CD4-positive, alpha-beta T cell treated with Interleukin-4 for 4 hours (primary cell): ENCODE measurements at places on chromosomes 11 and 22.

GRCh38 chr11:32092581-32093170 lies 1.8 kb downstream of the RCN1 start:
- no peak for DNase-seq

GRCh38 chr11:10651656-10652361 lies 41.7 kb downstream of the IRAG1 start:
- DNase-seq, result no peak

DNA sequence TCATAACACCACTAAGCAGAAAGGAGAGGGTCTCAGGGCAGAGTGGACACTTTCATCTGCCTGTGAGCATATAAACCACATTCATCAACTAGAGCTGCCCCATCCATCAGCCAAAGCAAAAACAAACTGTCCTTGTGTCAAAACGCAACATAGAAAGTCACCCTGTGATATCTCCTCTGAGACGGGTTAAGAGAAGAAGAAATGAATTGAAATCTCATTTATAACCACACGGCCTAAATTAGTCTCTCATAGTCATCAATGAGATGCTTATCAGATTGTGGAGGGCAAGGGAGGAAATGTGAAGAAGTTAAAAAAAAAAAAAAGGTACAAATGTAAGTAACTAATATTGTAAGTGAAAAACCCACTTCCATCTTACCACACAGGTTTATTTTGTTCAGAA lies 75.7 kb downstream of the SIK3 start:
- DNase-seq, result peak; percentile 65

DNA sequence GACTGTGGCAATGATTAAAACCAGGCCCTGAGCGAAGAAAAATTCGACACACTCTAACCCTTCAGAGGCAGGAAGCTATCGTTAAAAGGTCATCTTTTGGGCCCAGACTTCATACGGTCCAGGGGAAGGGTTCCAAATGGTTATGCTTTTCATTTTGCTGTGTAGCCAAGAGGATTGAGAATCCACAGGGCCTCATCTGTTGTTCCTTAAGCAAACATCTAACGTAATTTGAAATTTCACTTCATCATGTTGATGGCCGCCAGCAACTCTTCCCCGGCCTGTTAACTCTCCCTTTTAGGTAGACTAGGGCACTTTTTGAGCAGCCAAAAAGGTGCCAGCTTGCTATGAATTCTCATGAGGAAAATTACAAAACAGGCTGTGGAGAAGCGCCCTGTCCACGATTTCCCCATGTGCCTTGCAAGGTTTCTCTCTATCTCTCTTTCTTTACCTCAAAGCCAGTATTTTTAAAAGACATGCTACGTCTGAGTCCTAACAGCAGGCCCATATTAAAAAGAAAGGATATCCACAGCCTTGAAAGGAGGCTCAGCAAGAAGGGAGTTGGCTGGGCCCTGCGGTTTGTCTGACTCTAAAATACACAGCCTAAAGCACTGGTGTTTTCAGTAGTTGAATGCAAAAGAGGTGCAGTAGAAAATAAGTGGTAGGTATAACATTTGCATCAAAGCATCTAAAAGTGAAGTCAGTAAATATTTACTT lies 356.3 kb upstream of the NARS2 start:
- no peak for DNase-seq

GRCh38 chr22:37254867-37255233 lies 10.8 kb upstream of the RAC2 start:
- DNase-seq, result no peak

DNA sequence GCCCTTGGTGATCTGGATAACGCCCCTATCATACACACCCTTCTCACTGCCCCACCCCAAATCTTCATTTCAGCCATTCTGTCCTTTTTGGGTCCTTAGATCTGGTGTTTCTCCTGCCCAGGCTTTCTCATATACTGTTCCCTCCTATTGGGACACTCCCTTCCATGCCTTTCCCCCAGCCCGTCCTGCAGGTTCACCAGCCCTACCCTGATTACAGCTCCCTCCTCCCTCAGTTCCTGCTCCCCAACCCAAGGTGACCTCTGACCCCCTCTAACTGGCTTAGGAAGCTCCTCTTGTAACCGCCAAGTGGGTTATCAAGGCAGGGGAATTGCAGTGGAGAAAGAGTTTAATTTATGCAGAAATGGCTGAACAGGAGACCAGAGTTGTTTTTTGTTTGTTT lies 13.0 kb downstream of the MTFP1 start:
- no peak for DNase-seq

- no peak for DNase-seq
These were observed 14.4 kb upstream of the CDC42EP1 start for GRCh38 chr22:37545703-37546436.

- no peak for DNase-seq
These were observed 50.6 kb downstream of the C11orf58 start for GRCh38 chr11:16789063-16789420.
